ENCODE measurements at places on chromosomes 5 and 9.

GRCh38 chr5:35671541-35672295 lies 54.1 kb downstream of the SPEF2 start:
- no peak for DNase-seq

- no peak for DNase-seq
These were observed 253.4 kb downstream of the TRPM3 start for GRCh38 chr9:70868041-70868440.

DNA sequence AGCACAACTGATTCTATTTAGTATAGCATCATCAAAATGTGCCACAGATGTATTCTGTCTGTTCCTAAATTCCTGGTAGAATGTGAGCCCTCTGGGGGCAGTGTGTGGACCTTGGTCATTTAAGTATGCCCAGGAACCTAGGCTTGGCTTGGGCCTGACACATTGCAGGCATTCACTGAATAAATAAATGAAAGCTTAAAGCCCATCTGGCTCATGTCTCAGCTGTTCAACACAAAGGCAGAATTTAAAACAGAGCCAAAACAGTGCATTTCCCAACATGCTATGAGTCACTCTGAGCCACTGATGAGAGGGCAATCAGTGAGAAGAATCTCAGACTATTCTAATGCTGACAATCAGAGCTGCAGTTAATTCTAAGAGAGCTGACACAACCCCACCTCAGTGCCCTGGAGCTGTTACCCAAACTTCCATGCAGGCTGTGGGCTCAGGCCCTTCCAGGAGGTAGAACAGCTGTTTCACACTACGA lies 8.1 kb downstream of the FAM193B start:
- DNase-seq, result no peak

GRCh38 chr5:73201547-73202513 lies 28.8 kb downstream of the TMEM174 start:
- peak; percentile 35 for DNase-seq

DNA sequence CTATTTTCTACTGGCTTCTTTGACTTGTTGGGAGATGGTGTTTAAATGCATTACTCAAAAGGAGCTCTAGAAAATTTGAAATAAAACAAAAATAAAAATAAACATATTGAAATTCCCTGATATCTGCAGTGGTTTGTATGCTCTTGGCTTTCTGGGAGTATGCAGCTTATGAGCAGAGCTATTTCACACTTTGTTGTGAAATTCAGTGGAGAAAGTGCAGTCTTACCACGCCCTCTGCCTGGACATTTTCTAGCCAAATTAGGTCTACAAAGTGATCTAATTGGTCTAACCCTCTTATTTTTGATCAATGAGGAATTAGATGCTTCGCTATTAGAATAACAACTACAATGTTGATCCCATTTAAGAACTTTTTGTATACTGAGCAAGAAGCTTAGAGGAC lies 66.8 kb downstream of the INSYN2B start:
- no peak for DNase-seq

- no peak for DNase-seq
These were observed 37.5 kb downstream of the SPRY4 start for GRCh38 chr5:142287096-142287972.

DNA sequence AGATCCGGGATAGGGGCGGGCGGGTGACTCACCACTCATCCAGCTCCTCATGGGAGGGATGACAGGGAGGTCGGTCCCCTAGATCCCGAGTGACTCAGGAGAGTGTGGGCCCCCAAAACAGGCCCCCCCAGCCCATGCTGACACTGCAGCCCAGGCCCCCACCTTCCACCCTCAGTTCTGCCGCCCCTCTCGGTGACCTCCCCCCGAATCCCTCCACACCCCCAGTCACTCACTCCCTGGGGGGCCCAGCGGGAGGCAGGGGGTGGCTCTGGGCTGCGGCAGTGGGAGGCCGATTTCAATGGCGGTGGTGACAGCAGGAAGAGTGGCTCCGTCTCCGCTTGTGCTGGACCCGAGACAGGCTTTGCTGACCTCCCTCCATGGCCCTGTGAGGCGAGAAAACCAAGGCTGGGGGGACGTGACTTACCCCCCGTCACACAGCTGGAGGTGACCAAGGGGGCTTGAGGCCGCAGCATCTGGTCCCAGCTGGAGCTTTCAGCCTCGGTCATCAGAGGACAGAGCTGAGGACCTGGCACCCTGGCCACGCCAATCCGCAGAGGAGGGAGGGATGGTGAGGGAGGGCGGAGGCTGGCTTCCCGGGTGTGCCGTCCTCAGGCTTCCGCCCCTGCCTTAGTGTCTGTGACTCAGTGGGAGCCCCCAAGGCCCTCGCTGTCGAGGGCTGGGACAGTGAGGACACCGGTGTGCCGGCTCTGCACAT lies 9.0 kb downstream of the GPSM1 start:
- no peak for DNase-seq

Data from activated CD8-positive, alpha-beta memory T cell treated with anti-CD3 and anti-CD28 coated beads for 48 hours (primary cell).